ENCODE measurements at places on chromosomes 2 and 18.

DNA sequence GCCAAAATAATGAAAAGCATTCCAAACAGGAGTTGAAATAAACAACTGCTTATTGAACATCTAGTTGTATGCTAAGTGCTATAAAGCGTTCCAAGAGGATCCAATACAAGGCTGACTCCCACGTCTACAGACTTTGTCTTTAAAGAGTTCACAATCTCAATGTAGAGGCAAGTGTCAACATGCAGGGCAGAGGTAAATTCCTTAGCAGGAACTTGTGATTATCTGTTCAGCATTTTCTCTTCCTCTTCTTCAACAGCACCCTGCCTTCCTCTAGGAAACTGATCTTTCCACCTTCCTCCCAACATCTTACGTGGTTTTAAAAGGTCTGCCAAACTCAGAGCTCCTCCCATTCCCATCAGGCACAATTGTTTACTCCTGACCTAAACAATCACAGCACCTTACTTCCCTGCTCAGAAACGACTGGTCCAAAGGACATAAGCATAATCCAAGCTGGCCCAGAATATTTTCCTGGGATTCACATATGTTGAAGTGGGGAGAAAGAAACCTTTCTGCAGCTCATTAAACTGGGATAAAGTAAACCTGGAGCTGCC, 83.9 kb downstream of the ITSN2 start:
- DNase-seq: no peak

DNA sequence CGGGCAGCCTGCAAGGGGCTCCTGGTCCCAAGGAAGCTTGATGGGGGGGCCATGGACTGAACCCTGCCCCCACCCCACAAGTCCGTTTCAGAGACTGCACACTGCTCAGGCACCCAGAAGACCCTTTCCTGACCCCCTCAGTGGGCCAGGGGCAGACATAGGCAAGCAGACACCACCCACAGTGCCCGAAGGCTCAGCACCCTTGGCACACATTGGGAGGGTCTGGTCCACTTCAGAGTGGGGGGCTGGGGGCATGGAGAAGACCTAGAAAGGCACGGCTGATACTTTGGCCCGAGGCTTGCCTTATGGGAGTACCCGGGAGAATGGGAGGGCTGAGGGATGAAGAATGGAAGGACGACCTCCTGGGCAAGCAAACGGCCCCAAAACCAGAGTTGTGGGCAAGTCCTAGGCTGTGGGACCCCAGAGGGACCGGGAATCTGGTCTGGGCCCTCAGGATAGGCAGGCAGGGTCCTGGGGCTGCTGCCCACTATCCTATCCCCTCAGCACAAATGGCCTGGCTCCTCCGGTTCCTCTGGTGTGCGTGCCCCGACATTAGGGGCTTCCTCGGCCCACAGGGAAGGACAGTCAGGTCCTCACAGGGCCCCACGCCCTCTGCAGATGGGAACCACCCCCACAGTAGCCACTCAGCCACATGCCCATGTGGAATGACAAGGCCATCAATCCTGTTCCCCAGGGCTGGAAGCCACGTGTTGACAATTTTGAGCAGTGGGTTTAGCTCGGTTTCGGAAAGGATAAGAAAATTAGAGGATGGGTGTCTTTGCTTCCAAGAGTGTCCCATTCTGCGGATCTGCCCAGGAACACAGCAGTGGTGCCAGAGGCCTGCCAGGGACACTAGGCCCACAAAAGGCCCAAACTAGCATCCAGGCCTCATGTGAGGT, 15.0 kb upstream of the GPC1 start:
- no peak for DNase-seq

DNA sequence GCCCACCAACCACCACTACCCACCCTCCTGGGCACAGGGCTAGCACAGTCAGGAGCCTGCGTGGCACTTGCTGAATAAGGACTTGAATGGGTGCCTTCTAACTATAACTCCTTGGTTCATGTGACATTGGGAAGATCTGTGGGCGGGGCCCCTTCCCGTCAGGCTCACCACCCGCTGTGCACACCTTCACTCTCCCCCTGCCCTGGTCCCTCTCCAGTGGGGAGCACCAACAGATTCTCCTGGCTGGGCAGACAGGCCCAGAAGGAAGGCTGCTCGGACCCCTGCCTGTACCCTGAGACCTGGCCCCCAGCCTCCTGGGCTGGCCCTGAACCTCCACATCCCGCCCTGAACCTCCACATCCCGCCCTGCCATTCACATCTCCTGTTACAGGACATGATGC, 33.4 kb upstream of the POMC start:
- DNase-seq: no peak

GRCh38 chr2:217193431-217194340, 333.8 kb upstream of the TNP1 start:
- no peak for DNase-seq

- DNase-seq: no peak
Observed at GRCh38 chr2:106011380-106011779, 182.7 kb downstream of the UXS1 start.

DNA sequence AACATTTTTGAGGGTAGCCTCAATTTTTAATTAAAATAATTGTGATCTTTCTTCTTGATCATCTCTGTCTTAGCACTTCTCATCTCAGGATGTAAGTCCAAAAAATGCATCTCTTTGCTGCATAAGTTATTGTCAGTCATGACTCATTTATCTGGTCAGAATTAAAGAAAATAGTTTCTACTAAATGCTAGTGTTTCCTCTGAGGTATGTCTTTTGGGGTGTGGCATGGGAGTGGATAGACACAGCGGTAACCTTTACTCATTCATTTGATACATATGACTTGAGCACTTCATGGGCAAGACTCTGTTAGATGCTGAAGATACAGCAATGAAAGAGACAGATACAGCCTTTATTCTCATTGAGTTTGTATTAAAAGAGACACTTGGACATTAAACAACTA, 284.7 kb downstream of the IRS1 start:
- peak; percentile 69 for DNase-seq

GRCh38 chr2:214550786-214551185, 139.9 kb downstream of the VWC2L start:
- no peak for DNase-seq

- no peak for DNase-seq
Observed at GRCh38 chr18:28801876-28802275, 624.9 kb upstream of the CDH2 start.

DNA sequence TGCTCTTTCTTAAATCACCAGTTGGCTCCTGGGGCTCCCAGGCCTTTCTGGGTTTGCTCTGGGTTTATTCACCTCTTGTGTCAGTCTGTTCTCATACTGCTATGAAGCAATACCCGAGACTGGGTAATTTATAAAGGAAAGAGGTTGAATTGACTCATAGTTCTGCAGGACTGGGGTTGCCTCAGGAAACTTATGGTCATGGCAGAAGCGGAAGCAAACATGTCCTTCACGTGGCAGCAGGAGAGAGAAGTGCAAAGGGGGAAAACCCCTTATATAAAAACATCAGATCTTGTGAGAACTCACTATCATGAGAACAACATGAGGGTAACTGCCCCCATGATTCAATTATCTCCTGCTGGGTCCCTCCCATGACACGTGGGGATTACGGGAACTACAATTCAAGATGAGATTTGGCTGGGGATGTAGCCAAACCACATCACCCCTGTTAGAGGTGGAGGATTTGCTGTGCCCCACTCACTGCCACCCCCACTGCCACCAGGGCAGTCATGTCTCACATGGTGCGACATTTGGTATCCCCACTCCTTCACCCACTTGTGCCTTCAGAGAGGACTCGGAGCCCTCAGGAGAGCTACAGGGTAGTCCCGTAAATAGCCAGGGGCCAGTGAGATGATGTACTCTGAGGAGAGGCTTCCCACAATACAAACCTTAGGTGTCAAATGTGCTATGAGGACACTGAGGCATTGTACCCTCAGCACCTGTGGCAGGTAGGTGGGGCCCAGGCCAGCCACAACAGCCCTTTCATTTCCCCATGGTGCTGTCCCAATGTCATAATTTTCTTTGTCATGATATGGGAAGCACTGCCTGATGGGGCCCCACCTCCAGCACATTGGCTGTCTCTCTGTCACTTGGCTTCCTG, 35.7 kb downstream of the CDC42EP3 start:
- peak; percentile 72 for DNase-seq

DNA sequence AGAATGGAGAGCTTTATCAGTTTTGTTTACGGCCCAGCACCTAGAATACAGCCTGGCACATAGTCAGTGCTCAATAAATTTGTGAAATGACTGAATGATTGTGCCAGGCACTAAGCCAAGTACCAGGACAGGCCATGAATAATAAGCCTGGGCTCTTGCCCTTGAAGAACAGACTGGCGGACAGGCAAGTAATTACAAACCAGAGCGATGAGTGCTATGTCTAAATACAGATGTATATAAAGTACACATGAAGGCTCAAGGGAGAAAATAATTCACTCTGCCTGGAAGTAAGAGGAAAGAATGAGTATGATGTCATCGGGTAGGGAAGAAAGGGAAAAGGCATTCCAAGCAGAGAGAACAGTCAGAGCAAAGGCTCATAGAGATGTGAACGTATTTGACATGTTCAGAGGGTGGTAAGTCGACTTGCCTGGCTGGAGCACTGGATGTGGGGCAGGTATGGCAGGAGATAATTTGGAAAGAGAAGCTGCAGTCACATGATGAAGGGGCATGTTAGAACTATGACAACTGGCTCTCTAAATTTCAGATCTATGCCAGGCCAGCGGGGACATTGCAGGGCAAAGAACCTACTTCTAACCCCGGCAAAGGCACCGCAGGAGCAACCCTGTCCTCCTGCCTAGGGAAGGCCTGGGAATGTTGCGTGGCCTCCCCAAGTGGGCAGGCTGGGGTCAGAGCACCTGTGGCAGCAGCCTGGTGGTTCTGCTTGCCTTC, 119.1 kb upstream of the STPG4 start:
- DNase-seq: peak; percentile 37

DNA sequence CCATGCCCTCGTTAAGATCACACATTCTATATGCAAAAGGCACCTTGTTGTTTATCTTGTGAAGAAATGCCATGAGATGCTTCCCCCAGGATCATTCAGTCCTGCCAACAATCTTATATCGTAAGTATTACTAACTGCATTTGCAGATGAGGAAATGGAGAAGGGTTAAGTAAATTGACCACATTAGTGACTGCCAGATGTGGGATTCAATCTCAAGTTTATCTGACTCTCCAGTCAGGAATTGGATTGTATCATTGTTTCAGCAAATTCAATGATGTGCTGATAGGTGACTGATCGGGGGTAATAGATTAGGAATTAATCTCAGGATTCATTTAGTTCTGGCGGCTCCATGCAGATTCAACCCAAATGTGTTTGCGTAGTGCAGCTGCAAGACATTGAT, 106.2 kb downstream of the CNTNAP5 start:
- DNase-seq: no peak

- no peak for DNase-seq
Observed at GRCh38 chr2:15732341-15733077, 140.8 kb downstream of the DDX1 start.

GRCh38 chr2:160194351-160194750, 5.7 kb downstream of the ITGB6 start:
- peak; percentile 57 for DNase-seq

DNA sequence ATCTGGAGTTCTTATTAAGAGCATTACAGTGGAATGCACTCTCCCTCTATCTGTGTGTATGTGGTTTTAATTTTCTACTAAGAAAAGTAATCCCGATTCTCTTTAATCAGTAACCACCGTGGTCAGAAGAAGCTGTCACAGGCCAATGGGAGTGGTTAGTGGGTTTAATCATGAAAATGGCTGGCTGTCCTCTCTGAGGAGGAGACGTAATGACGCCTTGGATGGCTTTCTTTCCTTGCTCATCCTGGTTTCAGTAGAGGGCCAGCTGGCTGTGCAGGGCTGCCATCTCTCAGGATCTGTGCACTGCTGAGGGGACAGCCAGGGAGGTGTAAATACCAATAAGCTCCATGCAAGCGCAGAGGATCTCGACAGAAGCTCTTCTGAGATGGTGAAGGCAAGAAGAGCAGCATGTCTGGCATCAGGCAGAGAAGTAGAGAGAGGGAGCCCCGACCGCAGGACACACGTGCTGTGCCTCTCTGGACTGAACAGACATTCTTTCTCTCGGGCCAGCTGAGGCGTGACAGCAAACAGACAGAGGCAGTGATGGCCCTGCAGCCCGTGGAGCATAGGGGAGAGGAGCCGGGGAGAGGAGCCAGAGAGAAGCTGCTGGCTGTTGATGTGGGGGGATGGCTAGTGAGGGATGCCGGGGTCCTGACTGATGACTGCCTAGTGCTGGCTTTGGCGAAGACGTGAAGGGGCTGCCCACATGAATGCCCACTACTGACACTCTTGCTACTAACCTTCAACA, 65.1 kb upstream of the DAPL1 start:
- peak; percentile 93 for DNase-seq

GRCh38 chr2:17470855-17471641, 47.2 kb downstream of the RAD51AP2 start:
- peak; percentile 24 for DNase-seq

GRCh38 chr2:44916291-44916690, 25.2 kb upstream of the SIX3 start:
- DNase-seq: peak; percentile 83

DNA sequence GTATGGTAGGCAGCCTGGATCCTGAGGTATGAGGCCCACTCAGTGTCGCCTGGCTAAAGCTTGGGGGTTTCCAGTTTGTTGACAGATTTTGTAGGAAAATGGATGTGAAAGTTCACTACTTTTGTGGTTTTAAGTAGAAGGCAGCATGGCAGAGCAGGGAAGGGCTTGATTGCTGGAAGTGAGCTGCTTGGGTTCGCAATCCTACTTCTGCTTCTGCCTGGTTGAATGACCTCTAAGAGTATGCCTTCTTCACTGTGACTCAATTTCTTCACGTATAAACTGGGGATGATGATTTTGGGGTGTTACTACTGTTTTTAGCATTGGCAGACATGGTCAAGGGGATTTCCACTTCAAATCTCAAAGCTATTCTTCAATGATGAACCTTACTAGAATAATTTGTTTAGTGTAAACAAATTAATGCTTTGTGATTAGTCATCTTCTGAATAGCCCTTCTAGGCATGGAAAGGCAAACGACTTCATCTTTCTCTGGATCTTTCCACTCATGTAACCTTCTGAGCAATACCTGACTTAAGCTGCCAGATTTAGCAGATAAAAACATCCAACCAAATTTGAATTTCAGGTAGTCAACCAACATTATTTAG, 13.2 kb downstream of the BMP10 start:
- no peak for DNase-seq

- peak; percentile 30 for DNase-seq
Observed at GRCh38 chr2:27378096-27378808, 2.3 kb downstream of the ZNF513 start.
